Stimulated activated naive CD4-positive, alpha-beta T cell (primary cell): ENCODE measurements at places on chromosomes 12 and 14.

DNA sequence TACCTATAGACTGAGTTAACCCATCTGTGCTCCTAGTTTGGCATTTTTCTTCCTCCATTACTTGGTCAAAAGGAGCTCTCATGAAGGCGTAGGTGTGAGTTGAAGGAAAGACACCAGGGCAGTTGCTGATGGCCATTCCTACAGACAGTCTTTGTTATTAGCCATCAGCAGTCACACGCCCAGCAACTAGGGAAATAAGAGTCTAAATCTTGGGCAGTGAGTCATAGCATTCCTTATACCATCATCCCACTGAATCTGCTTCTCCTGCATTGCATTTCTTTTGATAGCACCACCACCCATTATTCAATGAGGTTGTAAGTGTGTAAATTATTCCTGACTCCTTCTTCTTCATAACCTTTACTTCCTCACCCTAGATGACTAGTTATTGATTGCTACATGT, 150.9 kb upstream of the IGF1 start:
- no peak for DNase-seq

DNA sequence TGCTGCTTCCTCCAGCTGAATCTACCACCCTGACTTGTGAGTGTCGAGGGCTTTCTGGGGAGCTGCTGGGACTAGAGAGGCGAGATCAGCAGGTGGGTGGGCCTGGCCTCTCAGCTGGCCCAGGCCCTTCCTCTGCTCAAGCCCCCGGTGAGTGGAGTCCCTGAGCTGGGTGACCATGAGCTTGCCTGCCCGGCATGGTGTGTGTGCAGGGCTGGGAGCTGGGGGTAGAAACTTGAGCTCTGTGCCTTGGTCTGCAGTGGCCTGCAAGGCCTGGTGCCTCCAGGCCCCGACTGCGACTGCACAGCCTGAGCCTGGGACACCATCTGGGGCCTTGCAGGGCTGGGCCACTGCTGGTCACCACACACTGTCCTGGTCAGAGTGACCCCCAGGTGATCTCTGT, 67.4 kb downstream of the KIF26A start:
- no peak for DNase-seq

- DNase-seq: no peak
Measured at GRCh38 chr12:68614105-68614679, 3.5 kb downstream of the RAP1B start.

DNA sequence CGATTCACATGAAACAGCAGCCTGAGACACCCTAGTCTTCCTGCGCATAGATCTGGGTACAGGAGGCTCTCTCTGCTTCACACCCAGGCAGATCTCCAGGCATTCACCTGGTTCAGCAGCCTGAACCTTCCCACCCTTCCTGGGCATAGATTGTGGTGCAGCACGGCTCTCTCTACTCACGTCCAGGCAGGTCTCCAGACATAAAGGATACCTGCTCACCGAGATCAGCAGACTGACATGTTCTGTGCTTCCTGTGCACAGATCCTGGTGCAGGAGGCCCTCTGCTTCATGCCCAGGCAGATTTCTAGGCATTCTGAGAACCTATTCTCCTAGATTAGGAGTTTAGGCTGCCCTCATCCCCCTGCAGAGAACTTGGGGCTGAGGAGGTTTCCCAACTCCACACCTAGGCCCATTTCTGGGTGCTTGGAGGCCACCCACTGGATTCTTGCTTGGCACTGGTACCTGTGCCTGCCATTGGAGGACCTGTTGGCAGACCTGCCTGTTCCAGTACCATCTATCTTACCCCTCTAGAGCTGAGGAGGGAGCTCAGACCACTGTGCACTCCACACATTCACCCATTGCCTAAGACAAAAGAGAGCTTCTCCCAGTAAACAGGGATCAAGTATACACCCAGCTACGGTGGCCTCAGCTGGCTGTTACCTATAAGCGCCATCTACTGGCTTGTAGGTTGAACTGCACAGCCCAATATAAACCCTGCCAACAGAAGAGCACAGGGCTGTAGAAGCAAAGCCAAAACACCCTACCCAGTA, 28.0 kb upstream of the GARIN6 start:
- no peak for DNase-seq

DNA sequence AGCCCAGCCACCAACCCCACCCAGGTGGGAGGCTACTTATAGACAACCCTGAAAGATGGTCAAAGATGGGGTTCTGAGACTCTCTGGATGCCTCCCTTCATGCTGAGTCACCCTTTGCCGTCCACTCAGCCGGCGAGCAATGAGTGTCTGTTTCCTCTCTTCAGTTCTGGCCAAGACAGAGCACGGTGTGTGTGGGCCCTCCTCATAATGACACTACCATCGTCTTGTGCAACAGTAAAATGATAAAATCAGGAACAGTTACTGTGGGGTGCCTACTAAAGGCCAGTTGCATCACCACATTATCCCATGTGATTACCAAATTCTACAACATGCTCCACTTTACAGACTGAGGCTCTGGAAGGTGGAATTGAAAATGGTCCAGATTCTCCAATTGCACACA, 7.0 kb upstream of the BDKRB1 start:
- no peak for DNase-seq

- no peak for DNase-seq
Measured at GRCh38 chr12:54299515-54300224, 1.1 kb downstream of the NFE2 start.

DNA sequence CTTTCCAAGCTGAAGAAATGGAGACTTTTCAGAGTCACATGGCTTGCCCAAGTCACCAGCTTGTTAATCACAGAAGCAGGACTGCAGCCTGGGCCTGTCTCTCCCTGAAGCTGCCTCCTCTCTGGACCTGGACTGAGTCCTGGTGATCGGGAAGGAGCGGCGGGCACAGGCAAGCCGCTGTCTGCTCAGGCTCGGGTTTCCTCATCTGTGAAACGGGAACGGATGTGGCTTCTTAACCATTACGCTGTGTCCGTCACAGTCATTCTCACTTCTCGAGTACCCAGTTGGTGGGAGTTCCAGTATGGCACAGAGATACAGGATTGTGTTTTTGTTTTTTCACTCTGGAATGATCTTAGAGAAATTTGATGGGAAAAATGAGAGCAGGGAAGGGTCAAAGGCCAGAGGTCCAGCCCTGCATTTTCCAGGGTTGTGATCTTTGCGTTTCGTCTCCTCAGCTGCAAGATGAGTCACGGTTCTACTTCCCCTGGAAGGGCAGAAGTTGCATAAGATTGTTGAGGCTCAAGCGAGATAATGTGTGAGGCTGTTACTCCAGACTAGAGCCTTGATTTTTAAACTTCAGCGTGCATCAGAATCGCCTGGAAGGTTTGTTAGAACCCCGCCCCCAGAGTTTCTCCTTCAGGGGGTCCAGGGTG, 7.6 kb upstream of the LRTM2 start:
- DNase-seq: no peak

DNA sequence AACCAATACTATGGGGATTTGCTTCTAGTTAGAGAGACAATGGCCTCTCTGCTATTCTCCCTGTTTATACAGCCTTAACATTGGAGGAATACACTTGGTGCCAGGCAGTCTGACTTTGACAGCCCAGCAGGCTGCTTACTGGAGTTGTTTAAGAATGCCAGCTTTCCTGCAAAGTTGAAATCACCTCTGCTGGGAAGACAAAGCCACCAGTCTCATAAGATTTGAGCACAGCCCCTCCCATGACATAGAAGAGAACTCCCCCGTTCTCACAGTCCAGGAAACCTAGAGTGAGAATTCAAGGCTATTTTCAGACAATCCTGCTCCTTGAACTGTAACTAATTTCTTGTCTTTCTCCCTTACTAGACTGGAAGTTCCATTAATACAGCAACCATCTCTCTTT, 21.1 kb upstream of the CATSPERB start:
- DNase-seq: no peak

GRCh38 chr14:71551291-71551950, 380.8 kb upstream of the RGS6 start:
- DNase-seq: no peak

DNA sequence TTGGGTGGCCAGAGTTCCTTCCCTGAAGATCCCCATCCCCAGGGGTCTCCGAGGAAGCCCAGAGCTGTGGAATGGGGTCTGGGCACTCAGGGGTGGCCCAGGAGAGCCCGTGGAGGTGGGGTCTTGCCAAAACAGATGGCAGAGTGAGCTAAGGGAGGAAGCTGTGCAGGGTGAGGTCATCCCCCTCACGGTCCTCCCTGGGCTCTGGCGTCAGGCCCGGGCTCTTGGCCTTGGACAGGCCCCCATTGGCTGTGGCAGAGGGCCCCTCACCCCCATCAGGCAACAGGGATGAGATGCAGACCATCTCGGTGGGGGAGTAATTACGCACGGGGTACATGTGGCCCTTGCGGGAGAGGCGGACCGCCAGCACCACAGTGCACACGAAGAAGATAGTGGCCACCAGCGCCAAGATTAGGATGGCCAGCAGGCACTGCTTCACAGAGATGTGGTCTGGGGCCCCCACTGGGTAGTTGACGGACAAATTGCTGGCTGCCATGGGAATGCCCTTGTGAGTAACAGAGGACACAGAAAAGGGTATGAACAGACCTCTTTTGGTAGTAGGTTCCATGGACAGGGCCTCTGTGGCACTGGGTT, 10.7 kb downstream of the SELPLG start:
- no peak for DNase-seq

DNA sequence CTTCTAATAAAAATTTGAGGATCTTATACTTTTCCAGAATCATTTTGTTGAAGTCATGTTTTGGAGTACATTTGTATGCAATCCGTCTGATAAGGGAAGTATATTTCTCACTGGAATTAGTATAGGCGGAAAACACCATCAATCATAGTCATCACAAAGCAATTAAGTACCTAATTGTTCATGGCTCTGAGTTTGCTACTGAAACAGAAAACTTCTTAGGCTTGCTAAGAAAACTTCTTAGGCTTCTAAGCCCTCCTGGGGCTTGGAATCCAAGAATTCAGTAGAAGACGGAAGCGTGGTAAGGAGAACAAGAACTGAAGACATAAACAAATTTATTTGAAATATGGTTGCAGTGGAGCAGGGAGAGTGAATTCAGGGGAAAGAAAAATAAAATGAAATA, 636.3 kb downstream of the DIO2 start:
- DNase-seq: no peak

- no peak for DNase-seq
Measured at GRCh38 chr14:61416591-61416990, 95.2 kb downstream of the PRKCH start.

DNA sequence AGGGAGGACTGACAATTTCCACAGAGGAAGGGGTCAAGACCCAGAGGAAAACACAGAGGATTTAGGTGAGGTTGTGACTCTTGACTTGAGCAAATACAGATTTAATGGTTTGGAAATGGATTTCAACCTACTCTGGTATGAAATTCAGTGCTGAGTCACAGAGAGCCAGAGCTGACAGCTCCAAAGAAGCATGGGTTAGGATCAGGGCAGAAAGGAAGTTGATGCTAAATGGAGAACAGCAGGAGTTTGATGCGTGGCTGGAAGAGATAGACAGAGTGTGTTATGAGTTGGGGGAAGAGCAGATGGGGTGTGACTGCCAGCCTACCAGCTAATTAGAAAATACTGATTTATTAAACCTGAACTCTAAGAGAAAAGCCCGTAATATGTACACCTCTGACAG, 272.6 kb downstream of the FOXG1 start:
- DNase-seq: no peak

DNA sequence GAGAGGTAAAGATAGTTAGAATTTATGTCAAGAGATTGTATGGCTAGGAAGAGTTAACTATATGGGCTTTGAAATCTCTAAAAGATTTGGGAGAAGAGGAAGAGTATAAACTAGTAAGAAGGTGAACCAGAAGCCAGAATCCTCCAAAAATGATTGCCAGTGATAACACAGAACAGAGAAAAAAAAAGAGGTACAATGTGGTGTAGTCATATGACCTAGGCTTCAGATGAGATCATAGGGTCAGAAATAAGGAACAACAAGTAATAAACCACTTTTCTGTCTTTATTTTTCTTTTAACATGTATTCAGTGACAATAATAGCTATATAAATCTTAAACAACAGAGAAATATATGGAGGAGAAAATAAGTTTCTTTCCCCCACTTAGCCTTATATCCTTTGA, 2.0 kb upstream of the NECAP1 start:
- DNase-seq: no peak

GRCh38 chr14:65854215-65854614, 441.7 kb downstream of the FUT8 start:
- DNase-seq: no peak

DNA sequence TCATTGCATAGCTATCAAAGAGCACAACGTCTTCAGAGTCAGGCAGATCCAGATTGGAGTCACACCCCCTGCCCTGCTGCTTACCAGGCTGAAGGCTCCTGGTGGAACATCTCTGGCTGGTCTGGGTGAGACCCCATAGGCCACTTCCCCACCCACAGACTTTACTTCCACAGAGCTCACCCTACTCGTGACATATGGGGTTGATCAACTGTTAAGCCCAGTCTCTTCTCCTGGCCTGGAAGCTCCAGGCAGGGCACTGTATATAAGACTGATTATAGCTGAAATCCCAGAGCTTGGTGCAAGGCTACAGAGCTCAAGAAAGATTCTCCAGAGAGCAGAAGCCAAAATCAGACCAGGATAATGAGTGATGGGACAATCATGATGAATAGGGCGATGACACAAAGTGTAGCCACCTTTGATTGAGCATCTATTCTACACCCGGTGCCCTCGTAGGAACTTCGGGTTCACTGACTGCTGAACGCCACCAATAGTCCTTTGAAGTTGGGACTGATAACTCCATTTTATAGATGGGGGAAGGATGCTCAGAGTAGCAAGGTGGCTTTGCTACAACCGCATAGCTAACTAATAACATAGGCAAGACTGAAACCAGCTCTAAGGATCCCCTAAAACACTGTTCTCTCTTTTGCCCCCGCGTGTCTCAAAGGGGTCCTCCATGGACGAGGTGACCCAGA, 287.8 kb downstream of the BCL11B start:
- DNase-seq: no peak

GRCh38 chr12:88579161-88579517, 1.1 kb downstream of the KITLG start:
- no peak for DNase-seq

DNA sequence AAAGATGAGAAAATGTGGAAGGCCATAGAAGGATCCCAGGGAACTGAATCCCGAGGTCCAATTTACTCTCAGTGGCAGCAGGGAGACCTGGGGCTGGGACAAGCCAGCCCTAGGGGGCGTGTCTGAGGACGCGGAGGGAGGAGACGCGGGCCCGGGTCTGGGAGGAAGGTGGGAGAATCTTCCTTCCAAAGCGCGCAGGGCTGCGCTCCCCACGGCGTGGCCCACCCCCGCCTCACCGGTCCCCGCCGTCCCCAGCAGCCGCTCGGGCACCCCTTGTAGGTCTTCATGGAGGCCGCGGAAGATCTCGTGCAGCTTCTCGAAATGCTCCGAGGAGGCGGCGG, 323 bp downstream of the VTI1B start:
- peak; percentile 56 for DNase-seq

- peak; percentile 88 for DNase-seq
Measured at GRCh38 chr14:91873471-91874415, 6.4 kb upstream of the TC2N start.

DNA sequence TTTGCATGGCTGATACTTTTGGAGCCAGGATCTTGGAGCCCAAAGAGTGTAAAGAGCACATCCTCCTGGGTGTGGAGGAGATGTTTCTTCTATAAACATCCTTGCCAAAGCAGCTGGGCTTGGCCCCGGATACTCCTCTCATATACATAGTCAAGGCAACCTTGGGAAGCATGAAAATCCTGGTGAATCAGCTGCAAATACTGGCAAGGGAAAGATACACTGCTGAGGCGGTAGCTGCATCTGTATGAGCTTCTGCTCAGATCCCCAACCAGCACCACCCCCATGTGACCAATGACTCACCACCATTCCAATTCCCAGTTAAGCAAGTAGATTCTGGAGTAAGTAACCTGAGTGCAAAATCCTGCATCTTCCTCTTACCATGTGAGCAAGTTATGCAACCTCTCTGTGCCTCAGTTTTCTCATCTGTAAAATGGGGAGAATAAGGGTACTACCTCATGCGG, 567.4 kb downstream of the MED13L start:
- DNase-seq: no peak
